ENCODE measurements at places on chromosomes 7 and 10. TPM values are rescaled to one million over a fixed set of nuclear protein-coding genes. Genes with fewer than 3 reads are reported as not detected.

- H3K36me3 ChIP-seq: no peaks in the 10 kb centered on the region
- no peak overlapping the region for H3K4me3 ChIP-seq
- DNase-seq: no peak
- H3K4me1 ChIP-seq: peaks cover under 1% of the 10 kb centered on the region
- no peak overlapping the region for H3K27ac ChIP-seq
Measured at GRCh38 chr7:78764571-78764970, 688.9 kb downstream of the MAGI2 start.

The LIPK gene
- 3.3 TPM for total RNA-seq

The HOXA3 gene
- total RNA-seq: 8.7 TPM

DNA sequence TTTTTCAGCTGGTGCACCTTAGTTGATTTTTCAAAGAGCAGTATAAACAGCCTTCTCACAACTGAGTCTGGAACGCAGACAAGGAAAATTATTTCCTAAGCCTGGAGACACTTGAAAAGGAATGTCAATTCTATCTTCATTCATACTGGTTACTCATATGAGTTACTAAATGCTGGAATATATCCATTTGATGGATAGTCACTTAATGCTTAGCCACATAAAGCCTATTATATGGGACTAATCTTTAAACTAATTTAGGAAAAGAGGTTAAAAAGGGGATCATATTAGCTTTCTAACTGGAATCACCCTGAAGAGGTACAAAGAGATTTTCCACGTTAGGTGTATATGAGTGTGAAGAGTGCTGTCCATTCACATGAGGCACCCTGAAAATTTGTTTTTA lies 1.7 kb upstream of the HOXA4 start:
- H3K36me3 ChIP-seq: no peaks in the 10 kb centered on the region
- H3K27ac ChIP-seq: no peak overlapping the region
- H3K4me1 ChIP-seq: peaks cover 81% of the 10 kb centered on the region
- no peaks in the 10 kb centered on the region for H3K27me3 ChIP-seq
- H3K4me3 ChIP-seq: no peak overlapping the region

GRCh38 chr7:150400788-150401423 lies 21.8 kb downstream of the ZNF775 start:
- no peak overlapping the region for H3K27ac ChIP-seq
- H3K27me3 ChIP-seq: no peaks in the 10 kb centered on the region
- H3K4me3 ChIP-seq: no peak overlapping the region
- DNase-seq: no peak
- H3K4me1 ChIP-seq: peaks cover 39% of the 10 kb centered on the region

DNA sequence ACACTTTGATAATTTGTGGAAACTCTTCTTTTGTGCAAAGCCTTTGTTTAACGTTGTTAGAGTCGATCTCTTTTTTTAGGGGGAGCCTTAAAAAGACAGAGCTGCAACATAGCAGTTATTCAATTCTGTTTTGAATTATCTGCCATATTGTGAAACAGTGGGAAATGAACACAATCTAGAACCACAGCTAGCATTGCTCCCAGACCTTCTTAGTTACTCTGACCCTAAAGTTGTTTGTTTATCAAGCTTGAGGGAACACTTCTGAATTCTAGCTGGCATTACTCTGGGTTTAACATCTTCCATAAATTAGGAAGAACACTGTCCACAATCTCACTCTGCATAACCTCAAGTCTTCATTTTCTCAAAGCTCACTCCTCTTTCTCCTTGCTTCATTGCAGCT lies 217.7 kb downstream of the PRKG1 start:
- H3K4me1 ChIP-seq: no peaks in the 10 kb centered on the region
- H3K4me3 ChIP-seq: no peak overlapping the region
- H3K27ac ChIP-seq: no peak overlapping the region

DNA sequence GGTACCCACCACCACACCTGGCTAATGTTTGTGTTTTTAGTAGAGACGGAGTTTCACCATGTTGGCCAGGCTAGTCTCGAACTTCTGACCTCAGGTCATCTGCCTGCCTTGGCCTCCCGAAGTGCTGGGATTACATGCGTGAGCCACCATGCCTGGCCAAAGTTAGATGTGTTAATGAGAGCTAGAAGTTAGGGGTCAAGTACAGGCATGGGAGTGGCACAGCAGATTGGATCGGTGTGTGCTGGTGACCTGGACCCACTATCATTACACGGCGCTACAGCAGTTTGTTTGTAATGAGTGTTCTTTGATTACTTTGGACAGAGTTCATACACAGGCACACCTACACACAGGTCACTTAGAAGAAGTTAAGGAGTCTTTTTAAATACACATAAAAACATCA lies 36.7 kb downstream of the DNAJB6 start:
- DNase-seq: no peak
- no peaks in the 10 kb centered on the region for H3K27me3 ChIP-seq
- H3K4me1 ChIP-seq: no peaks in the 10 kb centered on the region
- no peak overlapping the region for H3K4me3 ChIP-seq
- H3K27ac ChIP-seq: no peak overlapping the region

The RSPH10B2 gene
- total RNA-seq: not detected

GRCh38 chr7:81075150-81075549 lies 156.3 kb upstream of the SEMA3C start:
- no peaks in the 10 kb centered on the region for H3K4me1 ChIP-seq
- no peak for DNase-seq
- no peaks in the 10 kb centered on the region for H3K36me3 ChIP-seq
- H3K27me3 ChIP-seq: no peaks in the 10 kb centered on the region
- H3K27ac ChIP-seq: no peak overlapping the region
- no peak overlapping the region for H3K4me3 ChIP-seq

- DNase-seq: no peak
- H3K4me3 ChIP-seq: no peak overlapping the region
- H3K27me3 ChIP-seq: no peaks in the 10 kb centered on the region
- H3K4me1 ChIP-seq: no peaks in the 10 kb centered on the region
Measured at GRCh38 chr7:158056761-158057160, 530.9 kb downstream of the PTPRN2 start.

GRCh38 chr7:80135309-80136104 lies 876 bp downstream of the GNAI1 start:
- H3K27ac ChIP-seq: peak overlapping the region; percentile 98
- no peaks in the 10 kb centered on the region for H3K27me3 ChIP-seq
- H3K4me1 ChIP-seq: peaks cover 60% of the 10 kb centered on the region
- no peak for DNase-seq
- no peaks in the 10 kb centered on the region for H3K36me3 ChIP-seq

The H2BK1 gene
- total RNA-seq: not detected

- DNase-seq: no peak
- no peaks in the 10 kb centered on the region for H3K4me1 ChIP-seq
- H3K27me3 ChIP-seq: no peaks in the 10 kb centered on the region
- no peak overlapping the region for H3K4me3 ChIP-seq
Measured at GRCh38 chr7:101386558-101387231, 24.0 kb downstream of the COL26A1 start.

The CYP2W1 gene
- total RNA-seq: not detected

The SYNPO2L gene
- total RNA-seq: 0.19 TPM

The GTF2I gene
- 104 TPM for total RNA-seq

GRCh38 chr7:151704960-151705635 lies 171.8 kb downstream of the PRKAG2 start:
- H3K4me1 ChIP-seq: peaks cover 27% of the 10 kb centered on the region
- no peaks in the 10 kb centered on the region for H3K36me3 ChIP-seq
- DNase-seq: no peak
- no peak overlapping the region for H3K27ac ChIP-seq

The OPALIN gene
- total RNA-seq: not detected

GRCh38 chr10:126561294-126561920 lies 109.1 kb downstream of the C10orf90 start:
- H3K4me1 ChIP-seq: no peaks in the 10 kb centered on the region
- H3K4me3 ChIP-seq: no peak overlapping the region
- DNase-seq: no peak
- H3K27ac ChIP-seq: no peak overlapping the region
- no peaks in the 10 kb centered on the region for H3K36me3 ChIP-seq
- no peaks in the 10 kb centered on the region for H3K27me3 ChIP-seq

Measured in esophagus squamous epithelium (tissue), 5 donors.